ENCODE measurements at places on chromosomes 2 and 18.

DNA sequence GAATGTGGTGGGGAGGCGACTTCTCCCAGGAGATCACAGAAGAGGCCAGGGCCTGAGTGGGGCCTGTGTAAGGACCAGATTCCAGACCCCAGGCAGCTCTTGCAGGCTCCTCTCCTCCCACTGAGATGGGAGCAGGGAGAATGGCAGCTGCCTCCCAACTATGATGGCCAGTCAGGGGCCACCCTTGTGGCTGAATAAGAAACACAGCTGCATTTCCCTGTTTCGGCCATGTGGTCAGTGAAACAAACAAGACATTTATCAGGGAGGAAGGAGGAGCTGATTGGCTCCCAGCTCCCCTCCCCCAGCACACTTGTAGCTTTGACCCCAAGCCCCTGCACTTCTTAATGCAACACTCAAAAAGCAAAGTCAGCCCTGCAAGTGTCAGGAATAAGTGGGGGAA, 143.5 kb downstream of the CELF4 start:
- DNase-seq = no peak

DNA sequence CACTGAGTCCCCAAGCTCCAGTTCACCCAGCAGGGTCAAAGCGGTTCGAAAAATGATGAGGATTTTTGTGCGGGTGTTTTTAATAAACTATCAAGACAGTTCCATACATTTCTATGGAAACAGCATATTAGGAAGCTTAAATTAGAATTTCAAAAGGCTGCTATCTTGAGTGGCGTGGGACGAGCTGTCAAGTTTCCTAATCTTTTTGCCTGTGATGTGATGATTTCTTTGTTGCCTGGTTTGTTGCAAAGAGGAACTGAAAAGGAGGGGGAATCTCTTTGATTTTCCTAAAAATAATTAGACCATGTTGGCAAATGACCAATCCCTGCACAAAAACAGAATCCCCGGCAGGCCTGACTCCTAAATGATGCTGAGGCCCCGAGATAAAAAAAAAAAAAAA, 66.1 kb upstream of the ATG16L1 start:
- DNase-seq = no peak

DNA sequence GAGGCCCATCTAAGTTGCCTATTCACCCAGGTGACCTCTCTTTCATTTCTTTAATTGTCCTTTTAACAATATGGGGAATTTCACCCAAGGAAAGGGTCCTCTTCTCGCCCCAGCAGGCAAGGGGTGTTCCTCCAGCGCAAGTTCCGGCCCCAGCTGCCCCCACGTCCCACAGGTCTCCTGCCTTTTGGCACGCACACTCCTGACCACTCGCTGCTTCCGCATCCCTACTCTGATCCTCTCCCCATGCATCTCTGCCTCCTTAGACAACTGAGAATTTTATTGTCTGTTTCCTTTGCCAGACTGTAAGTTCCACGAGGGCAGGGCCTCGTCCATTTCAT, 684 bp upstream of the ARPC2 start:
- DNase-seq = no peak

GRCh38 chr2:135532581-135532980, 1.3 kb downstream of the R3HDM1 start:
- DNase-seq = no peak

DNA sequence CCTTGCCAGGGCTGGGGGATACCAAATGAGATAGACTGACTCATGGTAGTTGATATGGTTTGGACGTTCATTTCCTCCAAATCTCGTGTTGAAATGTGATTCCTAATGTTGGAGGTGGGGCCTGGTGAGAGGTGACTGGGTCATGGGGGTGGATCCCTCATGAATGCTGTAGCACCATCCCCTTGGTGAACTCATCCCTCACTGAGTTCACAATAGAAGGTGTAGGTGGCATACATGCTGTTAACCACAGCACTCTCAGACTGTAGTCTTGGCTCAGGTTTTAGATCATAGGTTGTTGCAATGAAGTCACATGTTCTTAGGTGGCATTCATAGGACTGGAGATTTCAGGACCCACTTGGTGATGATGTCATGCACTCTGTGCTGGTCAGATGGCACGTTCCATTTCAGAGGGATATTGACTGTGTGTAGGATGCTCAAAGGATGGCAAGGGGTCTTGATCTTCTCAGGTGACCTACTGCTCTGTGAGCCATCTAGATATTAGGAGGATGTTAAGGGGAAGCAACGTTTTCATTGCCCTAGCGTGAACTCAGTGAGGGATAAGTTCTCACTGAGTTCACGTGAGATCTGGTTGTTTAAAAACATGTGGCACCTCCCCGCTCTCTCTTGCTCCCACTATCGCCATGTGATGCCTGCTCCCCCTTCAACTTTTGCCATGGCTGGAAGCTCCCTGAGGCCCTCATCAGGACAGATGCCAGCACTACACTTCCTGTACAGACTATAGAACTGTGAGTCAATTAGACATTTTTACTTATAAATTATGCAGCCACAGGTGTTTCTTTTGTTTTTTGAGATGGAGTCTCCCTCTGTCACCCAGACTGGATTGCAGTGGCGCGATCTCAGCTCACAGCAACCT, 73.8 kb upstream of the ACAA2 start:
- DNase-seq = no peak

All from activated naive CD8-positive, alpha-beta T cell treated with anti-CD3 and anti-CD28 coated beads, Interleukin-2, amount 50 U/mL, for 16 hours (primary cell).